ENCODE measurements at places on chromosomes 4 and X.

DNA sequence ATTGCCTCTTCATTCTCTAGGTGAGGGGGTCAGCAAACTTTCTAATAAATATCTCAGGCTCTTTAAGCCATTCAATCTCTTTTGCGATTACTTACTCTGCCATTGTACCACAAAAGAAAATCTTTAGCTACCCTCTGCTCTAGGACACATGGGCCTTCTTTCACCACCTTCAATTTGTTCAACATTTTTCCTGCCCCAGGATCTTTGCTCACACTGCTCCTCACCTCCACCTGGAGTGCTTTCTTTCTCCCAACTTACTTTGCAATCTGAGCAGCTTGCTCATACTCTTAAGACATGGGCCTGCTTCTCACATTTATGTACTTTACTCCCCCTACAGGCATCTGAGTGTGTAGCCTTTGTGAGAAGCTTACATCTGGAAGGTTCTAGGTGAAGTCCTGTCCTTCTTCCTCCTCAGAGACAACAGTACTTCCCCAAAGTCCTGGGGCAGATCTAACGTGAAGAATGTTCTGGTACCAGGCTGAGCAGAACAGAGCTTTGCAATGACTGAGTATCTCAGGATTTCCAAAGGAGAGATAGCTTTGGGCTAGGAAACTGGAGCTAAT, 55.0 kb upstream of the PRDM5 start:
- DNase-seq, result no peak

DNA sequence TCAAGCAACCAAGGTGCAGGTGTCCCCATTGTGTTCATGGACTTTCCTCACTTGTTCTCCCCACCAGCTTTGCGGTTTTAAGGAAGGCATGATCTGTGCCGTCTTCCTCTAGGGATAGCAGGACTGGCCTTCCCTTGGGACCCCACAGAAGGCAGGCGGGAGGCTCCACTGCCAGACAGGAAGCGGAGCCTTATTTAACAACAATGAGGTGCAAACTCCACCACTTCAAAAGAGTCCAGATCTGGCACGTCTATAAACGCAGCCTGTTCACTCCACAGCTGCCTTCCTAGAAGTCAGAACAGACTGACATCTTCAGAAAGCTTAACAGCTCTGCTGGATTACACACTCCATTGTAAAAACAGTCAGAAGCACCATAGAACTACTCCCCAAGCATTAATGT, 1.7 kb upstream of the GPR143 start:
- DNase-seq, result no peak

DNA sequence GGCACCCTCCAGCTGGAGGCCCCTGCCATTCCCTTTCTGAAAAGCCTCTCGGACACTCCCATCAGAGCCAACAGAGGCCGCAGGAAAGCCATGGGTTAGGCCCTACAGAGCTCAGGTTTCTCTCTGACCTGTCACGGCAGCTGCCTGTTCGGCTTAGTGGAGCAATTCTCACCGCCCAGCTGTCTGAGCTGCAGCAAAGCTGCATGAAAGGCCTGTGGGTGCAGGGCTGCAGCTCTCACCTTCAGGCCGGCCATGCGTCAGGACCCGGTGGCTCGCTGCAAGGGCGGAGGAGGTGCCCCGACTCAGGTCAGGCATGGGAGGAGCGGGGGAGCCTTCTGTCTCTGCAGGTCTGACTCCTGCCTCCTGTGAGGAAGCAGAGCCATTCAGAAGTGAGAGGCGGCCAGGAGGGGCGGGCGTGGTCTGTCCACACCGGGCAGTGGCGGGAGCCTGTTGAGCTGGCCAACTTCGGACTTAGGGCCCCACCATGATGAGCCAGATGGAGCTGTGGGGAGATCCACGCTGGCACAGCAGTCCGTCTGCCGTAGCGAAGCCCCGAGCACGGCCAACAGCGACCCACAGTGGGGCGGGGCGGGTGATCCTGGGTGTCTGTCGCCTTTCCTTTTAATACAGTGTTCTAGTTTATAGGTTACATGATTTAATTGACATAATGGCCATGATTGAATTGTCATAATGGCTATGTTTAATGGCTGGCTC, 23.4 kb downstream of the PDE6B start:
- DNase-seq, result no peak

GRCh38 chr4:3321295-3321889, 28.6 kb downstream of the RGS12 start:
- no peak for DNase-seq

DNA sequence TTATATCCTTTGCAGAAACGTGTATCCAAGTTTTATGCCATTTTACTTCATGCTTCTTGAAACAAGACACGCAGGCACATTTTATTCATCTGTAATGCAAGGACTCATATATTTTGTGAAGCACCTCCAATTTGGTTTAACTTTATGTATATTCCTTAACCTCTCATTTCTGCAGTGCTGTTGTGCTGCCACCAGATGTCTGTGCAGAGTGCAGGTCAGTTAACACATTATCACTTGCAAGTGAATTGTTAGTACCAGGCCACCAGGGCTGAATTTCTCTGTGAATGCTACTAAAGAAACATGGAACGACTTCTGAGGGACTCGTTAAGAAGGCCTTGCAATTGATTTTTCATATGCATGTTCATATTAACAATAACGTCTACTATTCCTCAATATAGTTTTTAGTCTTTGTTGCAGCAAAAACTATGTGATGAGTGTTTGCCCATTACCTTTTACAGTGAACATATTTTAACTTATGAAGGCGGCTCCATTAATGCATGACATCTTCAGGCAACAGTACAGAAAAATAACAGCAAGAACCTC, 770.3 kb downstream of the NLGN4X start:
- no peak for DNase-seq

GRCh38 chr4:86846921-86847320, 2.3 kb downstream of the SLC10A6 start:
- no peak for DNase-seq

GRCh38 chrX:150766351-150767044, 73.3 kb downstream of the MTMR1 start:
- DNase-seq, result no peak

GRCh38 chr4:153781717-153782416, 7.0 kb downstream of the SFRP2 start:
- DNase-seq, result no peak

- no peak for DNase-seq
Observed at GRCh38 chr4:158778156-158778711, 9.4 kb downstream of the FNIP2 start.

GRCh38 chr4:115763051-115763450, 649.6 kb upstream of the NDST4 start:
- DNase-seq, result no peak

- no peak for DNase-seq
Observed at GRCh38 chr4:94228493-94229216, 21.0 kb downstream of the SMARCAD1 start.

DNA sequence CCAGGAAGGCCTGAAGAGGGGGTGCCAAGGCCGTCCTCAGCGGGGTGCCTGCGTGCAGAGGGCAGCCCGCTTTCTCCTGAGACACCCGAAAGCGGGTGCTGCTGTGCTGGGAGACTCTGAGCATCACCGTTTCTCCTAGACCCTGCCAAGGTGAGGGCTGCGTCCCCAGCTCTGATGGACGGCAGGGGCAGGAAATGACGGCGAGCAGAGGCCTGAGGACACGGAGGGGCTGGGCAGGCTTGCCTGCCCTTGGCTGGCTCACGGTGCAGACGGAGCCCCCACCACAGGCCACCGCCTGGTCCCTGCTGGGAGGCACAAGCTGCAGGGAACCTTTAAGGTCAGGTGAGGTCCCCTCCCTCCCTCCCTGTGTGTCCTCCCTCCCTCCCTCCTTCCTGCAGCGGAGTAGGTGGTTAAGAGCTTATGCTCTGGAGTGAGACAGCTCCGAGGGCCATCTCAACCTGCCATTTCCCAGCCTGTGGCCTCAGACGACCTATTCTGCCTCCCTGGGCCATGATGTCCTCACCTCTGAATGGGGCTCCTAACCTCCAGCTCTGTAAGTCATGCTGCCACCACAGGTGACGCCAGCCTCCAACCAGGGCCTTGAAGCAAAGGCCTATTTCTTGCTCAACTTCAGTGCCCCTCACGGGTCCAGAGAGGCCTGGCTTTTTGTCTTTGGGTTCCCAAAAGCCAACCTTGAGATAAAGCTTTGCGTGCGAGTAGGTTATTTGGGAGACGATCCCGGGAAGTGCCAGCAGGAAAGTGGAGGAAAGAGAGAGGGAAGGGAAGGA, 54.2 kb upstream of the GRPEL1 start:
- DNase-seq, result no peak

DNA sequence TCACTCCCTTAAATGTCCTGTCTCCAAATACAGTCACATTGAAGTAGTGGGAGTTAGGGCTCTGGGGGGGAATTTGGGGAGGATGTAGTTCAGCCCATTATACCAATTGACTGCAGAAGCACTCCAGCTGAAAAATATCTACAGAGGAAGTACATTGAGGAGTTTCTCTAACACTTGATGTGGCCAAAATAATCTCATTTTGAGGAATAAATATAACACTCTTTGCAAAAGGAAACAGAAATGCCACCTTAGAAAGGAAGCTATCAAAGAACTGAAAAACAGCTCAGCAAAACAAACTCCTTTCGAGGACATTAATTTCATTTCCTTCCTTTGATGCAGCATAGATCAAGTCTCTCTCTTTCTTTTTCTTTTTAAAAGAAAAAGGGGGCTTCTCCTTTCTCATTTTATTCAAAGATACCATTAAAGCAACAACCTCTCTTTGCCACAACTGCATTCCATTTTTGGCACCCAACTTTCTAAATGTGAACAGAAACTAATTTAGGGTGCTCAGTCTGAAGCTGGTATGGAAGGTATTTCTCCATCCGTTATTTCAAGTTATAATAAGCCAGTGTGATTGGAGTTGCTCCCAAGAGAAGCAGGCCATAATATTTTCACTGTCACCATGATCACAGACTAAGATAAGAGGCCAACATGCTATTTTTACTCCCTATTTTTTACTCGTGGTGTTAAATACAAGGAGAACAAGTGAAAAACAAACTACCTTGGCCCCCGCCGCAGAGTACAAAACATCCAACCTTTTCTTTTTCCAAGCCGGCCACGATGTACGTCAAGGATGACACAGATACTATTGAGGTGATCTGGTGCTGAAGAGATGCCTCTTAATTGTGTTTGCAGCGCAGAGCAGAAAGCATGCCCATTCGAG, 230.4 kb upstream of the GATB start:
- DNase-seq, result no peak

DNA sequence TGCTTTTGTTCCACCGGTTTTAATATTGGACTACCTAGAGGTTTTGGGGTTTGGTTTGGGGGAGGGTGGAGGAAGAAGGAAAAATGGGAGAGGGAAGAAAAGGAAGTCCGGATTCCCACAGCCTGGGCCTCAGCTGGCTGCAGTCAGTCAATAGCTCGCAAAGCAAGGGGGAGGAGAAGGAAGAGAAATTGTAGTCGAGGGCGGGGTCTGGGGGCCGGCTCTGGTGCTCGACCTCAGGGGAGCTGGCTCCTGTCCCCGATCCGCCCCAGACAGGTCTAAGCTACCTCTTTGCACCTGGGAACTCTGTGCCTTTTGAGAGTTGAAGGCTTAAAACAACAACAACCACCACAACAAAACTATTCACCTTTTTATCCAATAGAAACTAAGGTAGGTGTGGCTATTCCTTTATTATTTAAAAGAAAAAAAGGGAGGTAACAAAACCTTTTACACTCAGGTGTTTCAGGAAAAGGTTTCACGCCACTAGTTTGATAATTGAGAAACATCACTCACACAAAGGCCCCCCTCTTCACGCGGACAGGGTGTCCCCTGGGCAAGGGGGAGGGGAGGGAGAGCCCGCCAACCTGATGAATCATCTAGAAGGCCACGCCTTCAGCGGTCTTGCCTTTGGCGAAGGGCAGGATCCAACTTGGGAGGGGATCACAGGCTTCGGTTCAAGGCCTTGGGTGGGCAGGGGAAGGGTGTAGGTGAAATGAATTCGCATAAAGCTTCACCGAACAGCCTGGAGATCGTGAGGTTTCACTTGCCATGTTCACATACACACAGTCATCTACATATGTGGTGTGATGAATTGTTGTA, 1.6 kb upstream of the LNX1 start:
- DNase-seq, result no peak

DNA sequence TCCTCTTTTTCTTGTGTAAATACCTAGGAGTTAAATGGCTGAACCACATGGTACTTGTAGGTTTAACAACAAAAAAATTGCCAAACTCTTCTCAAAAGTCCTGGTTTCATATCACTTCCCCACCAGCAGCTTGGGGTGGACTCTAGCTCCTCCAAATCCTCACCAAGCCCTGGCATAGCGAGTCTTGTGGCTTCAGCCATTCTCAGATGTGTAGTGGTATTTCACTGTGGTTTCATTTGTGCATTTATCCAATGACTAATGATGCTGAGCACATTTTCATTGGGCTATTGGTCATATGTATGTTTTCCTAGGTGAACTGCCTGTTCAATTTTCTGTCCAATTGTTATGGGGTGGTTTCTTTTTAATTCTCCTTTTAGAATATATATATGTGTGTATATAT, 249.3 kb downstream of the NLGN4X start:
- no peak for DNase-seq

All from activated naive CD8-positive, alpha-beta T cell treated with anti-CD3 and anti-CD28 coated beads, Interleukin-2, amount 50 U/mL, for 24 hours (primary cell).